ENCODE measurements at places on chromosomes 11 and 22.
A peak's percentile ranks its signal among the peaks of the same experiment; 100 is the strongest.

DNA sequence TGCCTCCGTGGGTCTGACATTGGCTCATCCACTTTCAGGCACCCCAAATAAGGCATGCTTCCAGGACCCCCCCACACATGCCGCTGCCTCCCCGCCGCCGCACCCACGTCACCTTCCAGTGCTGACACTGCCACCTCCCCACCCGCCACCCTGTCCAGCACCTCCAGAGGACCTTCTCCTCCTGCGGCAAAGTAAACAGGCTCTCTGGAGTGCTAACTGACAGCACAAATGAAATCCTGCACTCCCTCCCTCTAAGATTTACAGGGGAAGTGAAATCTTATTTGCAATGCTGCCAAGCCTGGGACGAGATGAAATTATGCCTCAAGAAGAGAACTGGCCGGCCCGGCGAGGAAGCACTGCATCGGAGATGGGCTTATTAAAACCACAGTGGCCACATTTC lies 35.3 kb downstream of the MACROD1 start:
- DNase-seq = no peak

- DNase-seq = no peak
Measured at GRCh38 chr11:85094795-85095194, 532.3 kb downstream of the DLG2 start.

DNA sequence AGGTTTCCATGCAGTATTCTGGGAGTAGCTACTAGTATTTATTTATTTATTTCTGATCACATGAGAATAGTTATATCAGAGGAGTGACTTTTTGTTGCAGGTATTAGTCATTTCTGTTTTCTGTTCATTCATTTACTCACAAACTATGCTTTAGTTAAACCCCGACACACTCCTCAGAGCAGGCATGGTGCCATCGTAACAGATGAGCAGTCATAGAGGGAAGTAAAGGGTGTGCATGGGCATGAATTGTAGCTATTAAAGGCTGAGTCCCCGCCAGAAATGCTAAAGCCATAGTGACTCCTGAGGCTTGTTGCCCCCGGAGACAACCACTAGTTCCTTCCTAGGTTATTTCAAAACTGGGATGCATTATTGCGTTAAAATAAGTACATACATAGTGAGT lies 10.6 kb downstream of the JHY start:
- no peak for DNase-seq

GRCh38 chr11:95092549-95093324 lies 3.1 kb downstream of the ENDOD1 start:
- DNase-seq = peak; percentile 37

GRCh38 chr11:92045301-92045700 lies 179.3 kb upstream of the FAT3 start:
- DNase-seq = no peak

- DNase-seq = no peak
Measured at GRCh38 chr22:39731481-39731880, 160.9 kb downstream of the CACNA1I start.

DNA sequence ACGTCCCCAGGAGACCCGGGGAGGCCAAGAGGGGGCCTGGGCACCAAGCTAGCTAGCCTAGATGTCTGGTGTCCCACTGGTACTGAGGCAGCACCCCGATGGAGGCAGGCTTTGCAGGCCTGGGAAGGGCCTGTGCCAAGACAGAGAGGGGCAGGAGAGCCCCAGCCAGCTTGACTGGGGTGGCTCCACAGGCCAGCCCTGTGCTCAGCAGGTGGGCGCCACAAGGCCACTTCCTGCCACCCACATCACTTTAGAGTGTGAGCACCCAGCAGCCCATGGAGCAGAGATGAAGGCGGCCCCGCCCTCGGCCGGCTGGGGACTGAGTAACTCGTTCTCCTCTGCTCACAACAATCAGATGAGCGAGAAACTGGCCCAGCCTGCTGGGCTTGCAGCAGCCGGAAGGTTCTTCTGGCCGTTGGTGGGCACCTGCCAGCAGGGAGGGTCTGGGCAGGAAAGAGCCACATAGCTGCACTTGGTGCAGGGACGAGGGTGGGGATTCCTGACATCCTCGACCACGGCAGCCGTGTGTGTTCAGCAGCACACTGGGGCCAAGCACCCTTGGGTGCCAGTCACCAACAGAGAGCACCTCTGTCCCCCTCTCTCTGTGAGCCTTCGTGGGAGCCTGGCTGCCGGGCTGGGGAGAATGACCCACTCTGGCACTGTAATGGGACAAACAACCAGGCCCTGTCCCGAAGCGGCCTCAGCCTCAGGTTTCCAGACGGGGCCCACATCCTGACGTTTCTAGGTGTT lies 7.6 kb downstream of the OSBPL5 start:
- no peak for DNase-seq

Data from RWPE1 (cell line).